ENCODE measurements at places on chromosomes 11 and 22.

- peak; percentile 49 for DNase-seq
Measured at GRCh38 chr11:75351791-75352587, 528 bp upstream of the ARRB1 start.

- DNase-seq, result no peak
Measured at GRCh38 chr22:28922540-28923244, 39.3 kb downstream of the ZNRF3 start.

- DNase-seq, result no peak
Measured at GRCh38 chr22:47548953-47549740, 786.7 kb downstream of the TBC1D22A start.

- DNase-seq, result no peak
Measured at GRCh38 chr11:2386591-2386990, 9.5 kb downstream of the CD81 start.

- peak; percentile 63 for DNase-seq
Measured at GRCh38 chr22:38843657-38844314, at the start of gene NPTXR. NPTXR (minus strand) TSS chr22:38844028.

- DNase-seq, result no peak
Measured at GRCh38 chr11:115700496-115700895, 196.3 kb upstream of the CADM1 start.

Data from thyroid gland (tissue), 4 donors.